Liver (tissue), 10 donors: ENCODE measurements at places on chromosomes 6 and 20. TPM values are rescaled to one million over a fixed set of nuclear protein-coding genes. Genes with fewer than 3 reads are reported as not detected.

GRCh38 chr20:52290569-52290968, 99.0 kb upstream of the ZFP64 start:
- no peak for DNase-seq
- H3K27ac ChIP-seq, result no peak overlapping the region
- H3K4me3 ChIP-seq, result no peak overlapping the region
- no peaks in the 10 kb centered on the region for H3K36me3 ChIP-seq
- no peaks in the 10 kb centered on the region for H3K4me1 ChIP-seq

DNA sequence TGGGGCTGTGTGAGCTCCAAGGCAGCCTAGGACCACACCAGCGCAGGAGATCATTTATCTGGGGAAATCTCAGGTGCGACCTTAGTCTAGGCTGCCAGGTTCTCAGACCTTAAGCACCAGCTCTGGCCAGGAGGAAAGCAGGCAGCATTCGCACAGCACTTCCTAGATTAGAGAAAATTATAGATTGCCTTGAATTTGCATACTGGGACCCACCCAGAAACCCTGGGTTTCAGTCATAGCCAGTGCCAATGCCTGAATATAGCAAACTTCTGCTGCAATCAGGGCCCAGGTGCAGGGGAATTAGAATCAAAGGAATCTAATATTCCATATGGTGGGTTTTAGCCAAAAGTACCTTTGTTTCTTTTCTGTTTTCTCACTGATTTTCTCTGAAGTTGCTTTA, 204.3 kb upstream of the CST7 start:
- H3K27ac ChIP-seq, result no peak overlapping the region
- no peaks in the 10 kb centered on the region for H3K36me3 ChIP-seq
- DNase-seq, result no peak
- H3K27me3 ChIP-seq, result no peaks in the 10 kb centered on the region
- no peak overlapping the region for H3K4me3 ChIP-seq

Gene BFSP1
- 0.17 TPM for total RNA-seq

DNA sequence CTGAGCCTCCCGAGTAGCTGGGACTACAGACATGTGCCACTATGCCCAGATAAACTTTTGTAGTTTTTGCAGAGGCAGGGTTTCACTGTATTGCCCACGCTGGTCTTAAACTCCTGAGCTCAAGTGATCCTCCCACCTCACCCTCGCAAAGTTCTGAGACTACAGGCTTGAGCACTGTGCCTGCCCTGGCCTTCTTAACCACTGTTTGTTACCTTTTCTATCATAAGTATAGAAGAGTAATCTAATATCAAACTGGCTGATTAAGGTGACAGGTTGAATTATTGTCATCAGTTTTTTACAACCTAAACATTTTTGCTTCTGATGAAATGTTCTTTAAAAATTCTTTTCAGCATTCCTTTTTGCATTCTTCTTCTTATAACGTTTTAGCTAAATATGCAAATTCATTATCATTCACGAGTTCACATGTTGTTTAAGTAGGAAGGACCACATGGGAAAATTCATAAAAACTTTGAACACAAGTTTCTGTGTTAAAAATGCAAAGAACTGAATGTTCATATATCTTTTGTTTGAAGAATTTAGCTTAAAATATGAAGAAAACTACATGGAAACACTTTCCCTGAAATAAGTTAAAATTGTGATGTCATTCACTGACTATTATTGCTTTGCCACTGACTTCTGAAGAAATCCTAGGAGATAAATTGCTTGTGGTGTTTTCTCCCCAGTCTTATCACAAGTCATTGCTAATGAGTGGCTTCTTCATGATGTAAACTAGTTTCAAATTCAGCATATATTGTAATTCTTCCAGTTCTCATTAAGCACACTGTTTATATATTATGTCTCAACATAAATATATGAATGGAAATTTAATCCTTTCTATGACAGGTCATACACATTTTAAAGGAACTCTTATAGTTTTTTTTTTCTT, 106.7 kb downstream of the ADGRB3 start:
- H3K4me3 ChIP-seq, result no peak overlapping the region
- DNase-seq, result no peak
- no peaks in the 10 kb centered on the region for H3K4me1 ChIP-seq
- no peaks in the 10 kb centered on the region for H3K36me3 ChIP-seq
- H3K27me3 ChIP-seq, result no peaks in the 10 kb centered on the region

- no peak for DNase-seq
- no peaks in the 10 kb centered on the region for H3K27me3 ChIP-seq
- no peaks in the 10 kb centered on the region for H3K36me3 ChIP-seq
- H3K4me3 ChIP-seq, result no peak overlapping the region
Observed at GRCh38 chr20:8303651-8304050, 171.6 kb downstream of the PLCB1 start.
